ENCODE measurements at places on chromosomes 5 and 9. TPM values are rescaled to one million over a fixed set of nuclear protein-coding genes. Genes with fewer than 3 reads are reported as not detected.

The SLC45A2 gene
- total RNA-seq: not detected

GRCh38 chr5:83414601-83415000 lies 56.9 kb upstream of the VCAN start:
- no peak for DNase-seq

The CAMK4 gene
- total RNA-seq: 56.1 TPM

DNA sequence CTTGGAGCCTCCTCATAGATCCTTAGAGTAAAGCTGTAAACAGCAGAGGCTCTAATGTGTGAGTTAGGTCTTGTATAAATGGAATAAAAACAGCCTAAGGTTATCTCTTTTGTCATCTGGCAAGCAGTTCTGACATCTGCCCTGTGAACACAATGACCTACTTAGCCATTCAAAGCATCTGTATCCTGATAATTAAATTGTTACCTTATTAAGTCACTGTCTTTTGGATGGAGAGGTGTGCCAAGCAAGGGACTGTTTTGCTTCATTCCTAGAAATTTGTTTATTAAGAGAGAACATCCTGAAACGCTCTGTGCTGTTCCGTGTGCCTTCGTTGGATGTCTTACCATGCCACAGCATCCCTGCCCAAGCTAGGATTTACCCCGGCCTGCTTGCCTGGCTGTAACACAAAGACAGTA lies 1.5 kb downstream of the LSM11 start:
- no peak for DNase-seq

DNA sequence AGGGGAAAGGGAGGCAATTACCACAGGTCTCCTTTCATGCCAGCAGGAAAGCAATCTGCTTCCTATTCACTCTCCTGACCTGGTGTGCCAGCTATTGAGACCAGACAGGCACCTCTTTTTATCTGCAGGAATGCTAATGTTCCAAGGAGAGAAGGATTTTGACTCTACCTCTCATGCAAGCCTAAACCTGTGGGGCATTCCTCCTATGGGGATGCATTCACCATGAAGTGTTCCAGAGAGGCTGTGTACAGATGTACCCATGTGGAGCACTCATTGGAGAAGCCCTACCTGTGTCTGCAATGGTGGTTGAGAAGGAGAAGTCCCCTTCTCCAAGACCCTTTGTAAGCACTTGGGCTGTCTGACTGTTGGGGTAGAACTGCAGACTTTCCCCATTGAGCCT lies 45.4 kb upstream of the EDIL3 start:
- no peak for DNase-seq

The SPINK13 gene
- total RNA-seq: not detected

- DNase-seq: no peak
Observed at GRCh38 chr9:109455861-109456260, 42.2 kb downstream of the PTPN3 start.

DNA sequence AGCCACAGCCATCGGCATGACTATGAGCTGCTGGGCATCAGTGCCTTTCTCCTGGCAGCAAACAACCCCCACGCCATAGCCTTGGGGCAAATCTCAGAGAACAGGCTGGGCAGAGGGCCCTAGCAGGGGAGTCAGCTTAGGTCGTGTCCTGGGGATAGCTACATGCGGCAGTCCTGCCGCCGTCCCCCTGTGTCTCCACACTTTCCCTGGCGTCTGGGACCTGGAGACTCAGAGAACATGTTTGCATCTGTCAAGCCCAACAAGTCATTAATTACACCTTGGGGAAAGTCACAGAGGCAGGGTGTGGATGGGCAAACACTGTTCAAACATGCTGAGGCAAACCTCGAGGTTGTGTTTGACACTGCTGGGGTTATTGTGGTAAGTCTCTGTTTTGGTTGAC lies 123.6 kb downstream of the C5orf15 start:
- no peak for DNase-seq

GRCh38 chr9:38622288-38622674 lies 1.9 kb upstream of the ANKRD18A start:
- peak; percentile 18 for DNase-seq

- DNase-seq: no peak
Observed at GRCh38 chr9:28004900-28005299, 431.6 kb upstream of the C9orf72 start.

The ZBED3 gene
- 11.4 TPM for total RNA-seq

GRCh38 chr5:106454651-106455415 lies 1215.9 kb downstream of the EFNA5 start:
- DNase-seq: no peak

The PCDHA9 gene
- total RNA-seq: not detected

The EGR1 gene
- total RNA-seq: 105 TPM

GRCh38 chr9:134060546-134060945 lies 7.3 kb downstream of the BRD3 start:
- DNase-seq: no peak

The C6 gene
- total RNA-seq: not detected

GRCh38 chr9:87193925-87194868 lies 246.9 kb upstream of the GAS1 start:
- DNase-seq: no peak

GRCh38 chr9:36818242-36818938 lies 215.7 kb downstream of the PAX5 start:
- DNase-seq: no peak

The ERP44 gene
- 13.2 TPM for total RNA-seq

DNA sequence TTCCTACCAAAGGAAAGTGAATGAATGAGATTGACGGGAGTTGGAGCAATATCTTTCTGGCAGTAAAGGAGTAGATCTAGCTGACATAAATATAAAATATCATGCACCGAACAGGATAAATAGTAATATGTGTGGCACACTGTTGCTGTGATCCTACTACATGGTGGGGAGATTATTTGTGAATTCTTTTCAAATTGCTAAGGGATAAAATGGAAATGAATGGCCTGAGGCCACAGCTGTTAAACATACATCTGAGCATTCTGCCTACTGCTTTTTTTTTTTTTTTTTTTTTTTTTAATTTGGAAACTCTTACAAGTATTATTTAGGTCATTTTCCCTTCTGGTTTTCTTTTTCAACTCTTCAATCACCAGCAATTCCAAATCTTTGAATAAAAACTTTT lies 66.8 kb downstream of the MEF2C start:
- DNase-seq: no peak

DNA sequence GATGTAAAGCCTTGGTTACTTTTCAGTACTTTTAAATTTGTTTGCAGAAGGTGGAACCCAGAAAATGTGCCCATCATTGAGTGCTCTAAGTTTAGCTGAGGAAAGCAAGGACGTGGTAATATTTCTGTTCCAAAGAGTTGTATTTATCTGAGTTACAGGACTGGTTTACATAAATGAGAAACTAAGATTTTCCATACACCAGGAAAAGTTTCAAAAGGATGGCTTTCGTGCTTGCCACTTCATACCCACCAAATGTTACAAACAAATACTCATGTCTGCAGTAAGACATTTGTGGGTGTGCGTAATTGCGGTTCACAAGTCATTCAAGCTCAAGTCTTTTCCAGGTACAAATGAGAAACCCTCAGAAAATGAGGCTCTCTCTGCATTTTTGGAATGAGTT lies 68.1 kb downstream of the CWC27 start:
- DNase-seq: no peak

DNA sequence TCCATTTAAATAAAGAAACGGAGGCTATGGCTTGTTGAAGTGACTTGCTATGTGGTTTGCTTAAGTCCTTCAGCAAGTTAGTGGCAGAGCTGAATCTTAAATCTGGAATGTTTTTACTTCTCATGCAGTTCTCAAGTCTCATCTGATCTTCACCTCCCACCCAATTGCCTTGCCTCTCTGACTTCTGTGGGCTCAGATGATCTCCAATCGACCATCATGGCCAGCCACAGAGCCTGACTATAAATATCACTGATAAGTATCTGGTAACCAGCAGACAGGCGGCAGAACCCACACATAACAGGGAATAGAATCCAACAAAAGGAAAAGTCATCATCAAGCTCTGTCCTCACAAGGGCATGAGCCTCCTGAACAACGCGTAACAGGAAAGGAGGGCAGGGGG lies 149.9 kb downstream of the FAM114A2 start:
- no peak for DNase-seq

The MZB1 gene
- 19.7 TPM for total RNA-seq

The ARL14EPL gene
- total RNA-seq: not detected

DNA sequence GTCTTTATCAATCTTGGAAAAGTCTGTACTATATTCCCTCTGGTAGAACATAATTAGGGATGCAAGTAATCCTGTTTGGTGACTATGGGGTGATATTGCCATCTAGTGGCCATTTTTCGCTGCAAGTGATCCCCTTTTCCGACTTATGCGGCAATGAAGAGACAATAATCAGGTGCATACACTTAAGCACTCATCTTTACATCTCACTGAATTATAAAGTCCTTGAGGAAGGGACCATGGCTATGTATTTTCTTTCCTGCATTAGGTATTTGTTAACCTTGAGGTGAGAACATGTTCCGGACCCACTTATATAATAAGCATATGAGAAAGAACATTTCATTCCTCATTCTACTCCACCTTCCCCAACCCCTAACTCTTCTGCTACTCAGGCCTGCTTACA lies 19.6 kb upstream of the LIX1 start:
- DNase-seq: peak; percentile 56

The CCL27 gene
- total RNA-seq: 3.7 TPM

- no peak for DNase-seq
Observed at GRCh38 chr5:21397693-21398092, 1409.7 kb upstream of the CDH18 start.

- DNase-seq: no peak
Observed at GRCh38 chr5:118353970-118354369, 634.4 kb downstream of the DTWD2 start.

GRCh38 chr9:92723299-92723625 lies 41.4 kb downstream of the BICD2 start:
- no peak for DNase-seq

The DMRTA1 gene
- not detected for total RNA-seq

DNA sequence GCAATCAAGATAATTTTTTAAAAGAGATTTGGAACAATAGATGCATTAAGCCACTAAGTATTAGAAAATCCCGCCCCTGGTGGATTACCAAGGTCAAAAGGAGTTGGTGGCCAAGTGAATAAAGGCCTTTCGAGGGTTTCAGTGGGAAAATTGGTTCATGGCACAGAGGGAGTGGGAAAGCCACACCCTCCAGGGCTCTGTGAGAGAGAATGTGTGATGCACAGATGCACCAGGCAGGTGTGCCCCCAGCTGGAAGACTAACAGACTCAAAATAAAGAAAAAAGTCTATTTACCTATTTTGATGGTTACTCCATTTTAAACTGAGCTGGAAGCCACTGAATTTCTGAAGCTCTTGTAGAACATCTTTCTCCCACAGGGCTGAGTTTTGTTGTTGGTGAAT lies 278.0 kb downstream of the DRD1 start:
- DNase-seq: no peak

GRCh38 chr9:109640580-109641371 lies 139.2 kb upstream of the PALM2AKAP2 start:
- no peak for DNase-seq

The LHFPL2 gene
- 0.12 TPM for total RNA-seq

The BRD3 gene
- 51.3 TPM for total RNA-seq

The ARL10 gene
- total RNA-seq: 14.0 TPM

DNA sequence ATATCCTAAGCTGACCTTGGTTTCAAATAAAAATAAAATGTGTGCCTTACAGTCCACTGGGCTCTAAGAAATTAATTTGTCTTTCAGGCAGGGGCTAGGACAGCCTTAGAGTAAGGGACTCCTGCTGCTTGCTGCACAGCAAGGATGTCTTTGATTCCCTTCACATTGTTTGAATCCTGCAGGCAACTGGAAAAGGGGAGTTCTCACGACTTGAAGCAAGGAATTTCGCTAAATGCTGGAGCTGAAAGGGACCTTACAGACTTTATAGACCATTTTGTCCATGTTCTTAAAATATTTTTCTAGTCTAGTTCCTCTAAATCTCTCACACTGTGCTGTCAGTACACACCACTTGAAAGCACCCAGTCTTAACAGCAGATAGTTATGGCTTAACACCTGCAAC lies 35.6 kb downstream of the FBXW11 start:
- no peak for DNase-seq

The SLC31A2 gene
- 3.9 TPM for total RNA-seq

The GDNF gene
- not detected for total RNA-seq

- DNase-seq: no peak
Observed at GRCh38 chr9:15670894-15671293, 118.1 kb downstream of the CCDC171 start.

- no peak for DNase-seq
Observed at GRCh38 chr5:34526682-34527305, 129.3 kb upstream of the RAI14 start.

GRCh38 chr5:52988335-52989024 lies 672 bp upstream of the ITGA2 start:
- DNase-seq: no peak

- no peak for DNase-seq
Observed at GRCh38 chr9:120524038-120524437, 55.9 kb downstream of the CDK5RAP2 start.

The GLIPR2 gene
- 22.7 TPM for total RNA-seq

The TMEM252 gene
- total RNA-seq: not detected

GRCh38 chr9:92404042-92404836 lies at the start of gene OGN:
TSS of gene OGN (minus strand) at chr9:92404578. CDS start at chr9:92403407, 1,171 bp downstream.
- DNase-seq: no peak

- no peak for DNase-seq
Observed at GRCh38 chr9:80615964-80616363, 1044.2 kb downstream of the TLE4 start.

- DNase-seq: peak; percentile 11
Observed at GRCh38 chr9:110217656-110218099, 9.7 kb upstream of the C9orf152 start.

GRCh38 chr5:72290356-72291133 lies 29.5 kb downstream of the MRPS27 start:
- no peak for DNase-seq
